ENCODE measurements at places on chromosomes 4 and X.

GRCh38 chrX:140431521-140431920 is 73.3 kb downstream of the SOX3 start:
- no peak for DNase-seq

DNA sequence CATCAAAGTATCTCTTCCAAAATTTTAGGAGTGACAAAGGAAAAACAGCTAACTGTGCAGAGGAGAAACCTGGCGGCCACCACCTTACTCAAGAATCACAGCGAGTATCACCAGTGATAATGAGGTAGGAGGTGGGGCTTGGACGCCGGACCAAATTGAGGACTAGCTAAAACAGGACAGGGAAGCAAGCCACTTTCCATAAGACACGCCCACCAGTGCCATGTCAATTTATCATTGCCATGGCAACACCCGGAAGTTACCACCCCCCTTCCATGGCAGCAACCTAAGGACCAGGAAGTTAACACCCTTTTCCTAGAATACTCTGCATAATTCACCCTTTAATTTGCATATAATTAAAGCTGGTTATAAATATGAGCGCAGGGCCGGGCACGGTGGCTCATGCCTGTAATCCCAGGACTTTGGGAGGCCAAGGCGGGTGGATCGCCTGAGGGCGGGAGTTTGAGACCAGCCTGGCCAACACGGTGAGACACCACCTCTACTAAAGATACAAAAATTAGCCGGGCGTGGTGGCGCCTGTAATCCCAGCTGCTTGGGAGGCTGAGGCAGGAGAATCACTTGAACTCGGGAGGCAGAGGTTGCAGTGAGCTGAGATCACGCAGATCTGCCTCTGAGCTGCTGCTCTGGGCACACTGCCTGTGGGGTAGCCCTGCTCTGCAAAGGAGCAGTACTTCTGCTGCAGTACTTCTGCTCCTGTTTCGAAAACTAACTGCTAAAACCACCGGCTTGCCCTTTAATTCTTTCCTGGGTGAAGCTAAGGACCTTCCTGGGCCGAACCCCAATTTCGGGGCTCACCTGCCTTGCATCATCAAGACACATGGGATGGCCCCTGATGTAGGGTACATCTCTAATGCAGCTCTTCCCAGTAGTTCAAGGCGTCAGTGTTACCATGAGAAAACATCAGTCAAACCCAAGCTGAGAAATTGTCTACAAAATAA is 116.7 kb downstream of the HMX1 start:
- no peak for DNase-seq

GRCh38 chr4:7519638-7520376 is 85.1 kb upstream of the PSAPL1 start:
- no peak for DNase-seq

- no peak for DNase-seq
Observed at GRCh38 chr4:152894673-152895072, 41.5 kb upstream of the FHDC1 start.

DNA sequence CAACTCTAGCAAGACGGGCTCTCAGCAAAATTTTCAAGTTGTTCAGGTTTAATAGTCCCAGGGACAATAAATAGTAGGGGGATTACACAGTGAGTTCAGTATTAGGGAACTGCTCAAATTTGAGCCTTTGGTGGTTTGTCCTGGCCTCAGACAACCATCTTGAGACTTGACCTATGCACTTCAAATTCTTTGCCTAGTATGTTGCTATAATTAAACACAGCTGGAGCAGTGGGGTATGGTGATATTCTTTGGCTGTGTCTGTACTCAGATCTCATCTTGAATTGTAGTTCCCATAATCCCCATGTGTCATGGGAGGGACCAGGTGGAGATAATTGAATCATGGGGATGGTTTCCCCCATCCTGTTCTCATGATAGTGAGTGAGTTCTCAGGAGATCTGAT is 43.3 kb upstream of the TEX13A start:
- DNase-seq = no peak

All from GM12891 (cell line).